Coronary artery (tissue), 2 donors: ENCODE measurements at places on chromosomes 11 and 22.

DNA sequence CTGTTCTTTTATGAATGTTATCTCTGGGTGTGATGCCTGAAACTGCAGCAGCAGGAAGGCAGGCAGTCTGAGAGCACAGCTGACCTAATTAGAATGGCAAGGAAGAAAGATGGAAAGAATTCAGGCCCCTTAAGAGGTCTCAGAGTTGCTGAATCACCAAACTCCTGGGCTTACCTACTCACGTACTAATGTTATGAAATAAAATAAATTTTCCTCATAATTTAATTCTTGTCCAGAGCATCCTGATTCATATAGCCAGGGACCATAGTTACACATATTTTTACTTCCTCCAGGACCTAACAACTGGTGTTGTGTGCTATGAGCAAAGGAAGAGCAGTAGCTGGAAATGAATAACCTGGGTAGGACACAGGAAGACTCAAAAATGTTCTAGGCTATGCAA is 41.9 kb downstream of the SNX19 start:
- no peak for DNase-seq

DNA sequence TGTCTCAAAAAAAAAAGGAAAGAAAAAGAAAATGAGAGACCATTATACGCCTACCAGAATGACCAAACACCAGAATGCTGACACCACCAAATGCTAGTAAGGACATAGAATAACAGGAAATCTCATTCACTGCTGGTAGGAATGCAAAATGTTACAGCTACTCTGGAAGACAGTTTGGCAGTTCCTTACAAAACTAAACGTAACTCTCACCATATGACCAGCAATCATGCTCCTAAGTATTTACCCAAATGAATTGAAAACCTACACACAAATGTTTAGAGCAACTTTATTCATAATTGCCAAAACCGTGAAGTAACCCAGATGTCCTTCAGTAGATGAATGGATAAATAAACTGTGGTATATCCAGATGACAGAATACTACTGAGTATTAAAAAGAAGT is 7.2 kb downstream of the CHKA start:
- DNase-seq, result no peak

- DNase-seq, result no peak
These were observed 183.8 kb downstream of the SWAP70 start for GRCh38 chr11:9847636-9848035.

DNA sequence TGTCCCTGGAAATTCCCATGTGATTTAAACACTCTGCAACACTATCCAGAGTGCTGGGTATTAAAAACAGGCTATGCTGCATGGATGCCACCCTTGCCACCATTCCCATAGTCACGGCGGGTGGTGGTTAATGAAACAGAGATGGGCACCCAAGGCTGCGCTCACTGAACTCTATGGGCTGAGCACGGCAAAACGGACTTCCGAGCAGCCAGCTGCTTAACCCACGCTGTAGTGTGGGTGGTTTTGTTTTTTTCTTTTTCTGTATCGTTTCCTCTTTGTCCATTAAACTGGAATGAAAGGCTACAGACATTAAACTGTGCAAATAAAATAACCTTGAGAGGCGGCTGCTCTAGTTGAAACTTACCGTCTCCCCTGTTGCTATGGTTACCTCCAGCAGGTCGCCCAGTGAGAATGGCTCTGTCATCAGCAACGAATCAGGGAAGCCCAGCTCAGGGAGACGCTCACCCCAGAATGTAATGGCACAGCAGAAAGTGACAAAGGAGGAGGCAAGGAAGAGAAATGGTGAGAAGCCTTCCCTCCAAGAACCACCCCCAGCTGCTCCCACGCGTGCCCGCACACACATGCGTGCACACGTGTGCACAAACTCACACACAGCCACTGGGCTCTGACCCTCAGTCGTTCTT is 102.1 kb downstream of the C11orf91 start:
- no peak for DNase-seq

- DNase-seq, result peak; percentile 31
These were observed 77.5 kb downstream of the PPFIBP2 start for GRCh38 chr11:7591107-7591894.

GRCh38 chr11:62954478-62954877 is 30.3 kb downstream of the SLC22A6 start:
- DNase-seq, result no peak

- DNase-seq, result no peak
These were observed 385.6 kb downstream of the CNTN5 start for GRCh38 chr11:99406345-99406744.

- no peak for DNase-seq
These were observed 10.9 kb upstream of the GAL start for GRCh38 chr11:68673306-68673945.

- DNase-seq, result no peak
These were observed 915 bp upstream of the OSBP start for GRCh38 chr11:59616396-59616982.
